ENCODE measurements at places on chromosomes 2 and 18.

DNA sequence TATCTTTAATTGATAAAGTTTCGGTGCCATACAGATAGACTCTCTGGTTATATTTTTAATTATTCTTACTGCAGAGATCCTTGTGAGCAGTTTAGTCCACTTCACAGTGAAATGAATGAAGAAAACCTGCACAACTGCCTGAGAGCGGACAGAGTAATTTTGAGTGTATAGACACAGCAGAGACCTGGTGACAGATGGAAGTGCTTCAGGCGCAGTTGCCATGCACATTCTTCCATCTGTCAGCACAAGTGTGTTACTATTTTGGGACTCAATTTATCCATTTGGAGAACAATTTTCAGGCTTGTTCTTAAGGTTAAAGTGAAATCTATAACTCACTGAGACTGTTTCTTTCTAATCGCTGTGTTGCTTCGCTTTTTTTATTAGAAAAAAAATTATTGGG is 147.8 kb upstream of the SPHKAP start:
- DNase-seq = no peak

GRCh38 chr2:64763126-64763525 is 109.4 kb upstream of the SERTAD2 start:
- no peak for DNase-seq

DNA sequence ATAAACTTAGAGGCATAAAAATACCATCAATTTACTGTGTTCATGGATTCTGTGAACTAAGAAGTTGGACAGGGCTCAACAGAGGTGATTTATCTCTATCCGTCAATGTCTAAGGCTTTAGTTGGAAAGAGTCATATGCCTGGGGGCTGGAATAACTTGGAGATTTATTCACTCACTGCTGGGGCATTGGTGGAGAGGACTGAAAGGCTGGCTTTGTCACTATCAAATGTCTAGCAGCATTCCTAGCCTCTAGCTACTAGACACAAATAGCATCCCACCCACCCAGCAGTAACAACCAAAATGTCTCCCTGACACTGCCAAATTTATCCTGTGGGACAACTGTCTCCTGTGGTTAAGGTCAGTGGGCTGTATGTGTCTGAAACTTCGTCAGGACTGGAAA is 71.0 kb downstream of the EVA1A start:
- peak; percentile 1 for DNase-seq

GRCh38 chr2:66815886-66816285 is 381.0 kb downstream of the MEIS1 start:
- peak; percentile 2 for DNase-seq

- DNase-seq = no peak
Measured at GRCh38 chr2:75035444-75036353, 77.3 kb downstream of the POLE4 start.

- DNase-seq = no peak
Measured at GRCh38 chr2:215657844-215658243, 222.0 kb upstream of the FN1 start.

DNA sequence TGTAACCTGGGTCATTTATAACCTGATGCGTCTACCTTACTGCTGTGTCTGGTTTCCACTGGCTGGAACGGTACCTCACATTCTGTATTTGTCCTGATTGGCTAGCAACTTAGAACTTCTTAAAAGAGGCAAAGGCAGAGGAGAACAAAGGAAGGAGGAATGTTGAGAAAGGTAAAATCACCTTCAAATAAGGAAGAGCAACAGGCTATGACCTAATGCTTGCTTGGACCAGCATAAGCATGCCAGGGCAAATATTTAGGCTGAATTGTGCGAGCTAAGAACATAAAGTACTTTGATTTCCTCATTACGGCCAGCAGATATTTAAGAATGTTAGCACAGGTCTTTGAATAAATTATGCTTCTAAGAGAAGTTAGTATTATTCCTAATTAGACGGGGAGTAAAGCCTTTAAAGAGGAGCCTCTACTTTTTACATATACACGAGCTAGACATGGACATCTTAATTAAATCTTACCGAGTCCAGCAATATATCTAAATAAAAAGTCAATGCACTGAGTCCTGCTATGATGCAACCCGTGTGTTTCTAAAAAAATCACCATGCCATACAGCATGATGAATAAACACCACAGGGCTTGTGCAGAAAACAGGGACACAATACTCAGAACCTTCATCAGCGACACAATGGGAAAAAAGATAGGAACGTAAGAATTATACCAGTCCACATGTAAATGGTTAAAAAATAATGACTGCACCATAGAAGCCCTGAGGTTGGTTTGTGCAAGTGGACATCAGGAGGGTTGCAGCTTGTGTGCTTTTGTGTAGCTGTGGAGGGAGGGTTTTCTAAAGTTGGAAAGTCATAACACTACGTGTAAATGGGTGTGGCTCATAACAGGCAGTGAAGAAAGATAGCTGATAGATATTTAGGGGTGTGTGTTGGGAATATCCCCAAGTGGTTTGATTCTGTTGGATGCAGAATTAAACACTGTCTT is 14.2 kb downstream of the SEPTIN2 start:
- no peak for DNase-seq

- peak; percentile 31 for DNase-seq
Measured at GRCh38 chr18:44733069-44733753, 52.5 kb downstream of the SETBP1 start.

GRCh38 chr2:174730698-174731018 is 33.6 kb downstream of the CHRNA1 start:
- no peak for DNase-seq

- DNase-seq = no peak
Measured at GRCh38 chr2:168652997-168653921, 149.2 kb upstream of the NOSTRIN start.

- DNase-seq = no peak
Measured at GRCh38 chr2:83224591-83225200, 1234.4 kb downstream of the SUCLG1 start.

DNA sequence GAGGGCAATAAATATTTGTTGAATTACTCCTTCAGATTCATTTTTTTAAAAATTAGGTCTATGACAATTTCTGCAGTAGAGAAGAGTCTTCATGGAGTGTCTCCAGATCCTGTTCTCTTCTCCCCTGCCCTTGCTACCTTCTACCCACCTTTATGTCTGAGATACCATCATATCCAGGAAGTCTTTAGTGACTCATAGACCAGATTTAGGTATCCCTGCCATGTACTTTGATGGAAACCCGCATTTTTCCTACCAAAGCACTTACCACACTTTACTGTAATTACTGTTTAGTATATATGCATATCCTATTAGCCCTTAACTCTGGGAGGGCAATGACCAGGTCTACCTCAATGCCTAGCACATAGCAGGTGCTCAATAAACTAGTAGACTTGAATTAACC is 11.6 kb downstream of the ZNF397 start:
- no peak for DNase-seq

GRCh38 chr18:76592981-76593381 is 97.9 kb upstream of the ZNF516 start:
- DNase-seq = peak; percentile 50

GRCh38 chr18:11327391-11328009 is 178.1 kb upstream of the PIEZO2 start:
- no peak for DNase-seq

GRCh38 chr2:54259413-54260240 is 3.6 kb upstream of the TSPYL6 start:
- no peak for DNase-seq

GRCh38 chr2:240452462-240453256 is 17.2 kb downstream of the GPC1 start:
- DNase-seq = peak; percentile 80

GRCh38 chr18:13316063-13316462 is 97.5 kb downstream of the LDLRAD4 start:
- no peak for DNase-seq

GRCh38 chr2:160884056-160884455 is 276.2 kb upstream of the TANK start:
- no peak for DNase-seq

GRCh38 chr2:125679903-125680302 is 976.1 kb upstream of the GYPC start:
- DNase-seq = no peak

- DNase-seq = no peak
Measured at GRCh38 chr2:122873951-122874350, 1118.5 kb downstream of the TSN start.

GRCh38 chr2:127448526-127448925 is 30.3 kb downstream of the PROC start:
- DNase-seq = no peak

- DNase-seq = no peak
Measured at GRCh38 chr2:67970542-67970941, 92.3 kb downstream of the C1D start.

GRCh38 chr18:48832938-48833700 is 117.6 kb downstream of the SMAD7 start:
- DNase-seq = peak; percentile 98

DNA sequence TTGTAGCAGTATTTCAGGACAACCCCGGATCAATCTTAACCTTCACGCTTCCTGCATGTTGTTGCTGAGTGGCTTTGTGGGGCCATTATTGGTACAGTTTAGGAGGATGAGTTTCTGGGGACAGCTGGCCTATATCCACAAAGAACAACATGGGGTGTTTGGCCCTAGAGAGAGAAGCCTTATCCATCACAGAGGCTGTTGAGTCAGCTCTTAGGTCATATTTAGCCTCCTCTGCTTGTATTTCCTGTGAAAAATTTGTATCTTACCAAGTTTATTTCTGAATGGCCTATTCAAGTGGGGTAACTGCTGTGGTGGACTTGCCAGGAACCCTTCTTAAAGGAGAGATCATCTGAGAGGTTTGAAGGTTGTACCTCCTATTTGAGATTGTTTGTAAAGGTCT is 77.6 kb downstream of the MAP4K4 start:
- peak; percentile 79 for DNase-seq

DNA sequence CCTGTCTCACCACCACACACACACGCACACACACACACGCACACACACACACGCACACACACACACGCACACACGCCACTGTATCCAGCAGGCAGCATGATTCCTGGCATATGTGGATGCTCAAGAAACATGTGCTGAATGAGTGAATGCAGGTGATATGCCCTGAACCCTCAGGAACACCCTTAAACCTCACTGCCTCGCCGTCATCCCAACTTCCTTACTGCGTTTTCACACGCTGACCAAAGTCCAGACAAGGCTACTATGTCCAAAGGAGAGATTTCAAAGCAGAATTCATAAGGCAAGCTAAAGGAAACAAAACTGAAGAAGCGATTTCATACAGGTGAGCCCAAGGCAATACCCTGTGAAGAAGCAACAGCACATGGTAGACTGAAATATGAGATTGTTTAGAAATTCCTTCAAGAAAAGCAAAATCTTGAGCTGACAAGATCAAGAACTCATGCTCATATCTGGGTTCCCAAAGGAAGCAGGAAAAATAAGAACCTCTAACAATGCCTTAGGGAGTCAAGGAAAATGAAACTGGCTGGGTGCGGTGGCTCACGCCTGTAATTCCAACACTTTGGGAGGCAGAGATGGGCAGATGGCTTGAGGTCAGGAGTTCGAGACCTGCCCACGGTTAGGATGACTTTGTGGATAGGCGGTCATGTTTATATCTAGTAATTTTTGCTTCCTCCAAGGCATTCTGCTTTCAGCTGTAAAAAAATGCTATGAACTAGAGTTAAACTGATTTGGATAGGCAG is 69.1 kb downstream of the TNFRSF11A start:
- no peak for DNase-seq

DNA sequence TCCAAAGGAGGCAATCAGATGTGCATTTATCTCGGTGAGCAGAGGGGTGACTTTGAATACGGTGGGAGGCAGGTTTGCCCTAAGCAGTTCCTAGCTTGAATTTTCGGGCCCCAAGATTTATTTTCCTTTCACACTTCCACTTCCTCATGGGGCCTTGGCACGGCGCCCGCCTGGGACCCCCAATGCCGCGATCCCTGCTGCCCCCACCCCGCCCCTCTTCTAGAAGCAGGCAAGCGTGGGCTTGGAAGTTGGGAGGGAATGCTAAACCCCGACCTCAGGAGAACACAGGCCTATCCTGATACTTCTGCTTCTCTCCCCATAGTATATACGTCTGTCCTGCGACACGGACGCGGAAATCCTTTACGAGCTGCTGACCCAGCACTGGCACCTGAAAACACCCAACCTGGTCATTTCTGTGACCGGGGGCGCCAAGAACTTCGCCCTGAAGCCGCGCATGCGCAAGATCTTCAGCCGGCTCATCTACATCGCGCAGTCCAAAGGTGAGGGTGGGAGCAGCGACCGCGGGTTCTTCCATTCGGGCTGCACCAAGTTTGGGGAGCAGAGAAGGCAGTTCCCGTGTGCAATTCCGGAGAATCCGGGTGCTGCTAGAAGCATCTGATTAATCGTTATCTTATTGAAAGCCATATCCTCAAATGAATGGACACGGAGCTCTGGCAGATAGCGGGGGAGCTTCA is 21.6 kb downstream of the TRPM8 start:
- no peak for DNase-seq

GRCh38 chr2:239349453-239350135 is 51.2 kb downstream of the HDAC4 start:
- peak; percentile 85 for DNase-seq

GRCh38 chr2:58803192-58803591 is 562.1 kb upstream of the FANCL start:
- no peak for DNase-seq

- no peak for DNase-seq
Measured at GRCh38 chr2:172919732-172920131, 155.9 kb upstream of the MAP3K20 start.

DNA sequence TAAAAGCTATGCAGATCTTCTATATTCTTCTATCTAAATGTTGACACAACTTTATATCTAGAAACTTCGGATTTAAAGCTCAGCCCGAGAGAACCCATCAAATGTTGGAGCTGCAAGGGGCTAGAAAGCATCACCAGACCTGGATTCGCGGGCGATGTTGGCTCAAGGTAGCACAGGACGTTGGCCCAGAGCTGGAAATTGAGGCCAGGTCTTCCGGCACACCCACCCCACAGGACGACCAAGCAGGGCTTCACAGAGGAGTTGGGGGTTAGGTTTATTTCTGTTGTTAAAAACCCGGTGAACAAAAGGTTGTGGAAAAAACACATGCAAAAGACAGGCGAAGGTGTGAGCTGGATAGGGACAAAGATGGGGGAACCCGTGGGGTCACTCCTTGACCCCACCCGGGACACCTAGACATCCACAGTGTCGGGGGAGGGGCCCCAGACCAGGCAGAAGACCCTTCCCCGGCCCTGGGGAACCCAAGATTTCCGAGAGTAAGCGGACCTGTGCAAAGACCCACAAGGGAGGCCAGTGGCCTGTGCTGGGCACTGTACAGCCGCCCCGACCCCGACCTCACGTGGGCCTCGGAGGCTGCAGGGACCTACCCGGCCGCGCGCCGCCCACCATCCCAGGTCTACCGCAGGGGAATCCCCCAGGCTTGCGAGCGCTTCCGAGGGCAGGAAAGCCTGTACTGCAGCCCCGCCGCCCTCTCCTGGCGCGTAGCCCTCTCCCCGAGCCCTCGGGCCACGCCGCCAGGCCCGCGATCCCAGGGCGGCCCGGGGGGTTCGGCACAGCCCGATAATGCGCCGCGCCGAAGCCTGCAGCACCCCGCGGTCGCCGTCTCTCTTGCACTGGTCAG is 1.8 kb upstream of the AGBL5 start:
- no peak for DNase-seq

- DNase-seq = no peak
Measured at GRCh38 chr18:4276953-4277585, 178.0 kb downstream of the DLGAP1 start.

GRCh38 chr2:129673847-129674711 is 305.4 kb upstream of the RAB6C start:
- no peak for DNase-seq

- no peak for DNase-seq
Measured at GRCh38 chr2:187544371-187545080, 9.7 kb downstream of the TFPI start.

Measured in NCI-H69 (cell line).